Erythroblast (primary cell): ENCODE measurements at places on chromosomes 13 and 19.

- DNase-seq: peak; percentile 33
Measured at GRCh38 chr19:12133069-12133468, 7.1 kb downstream of the ZNF20 start.

GRCh38 chr19:41932259-41932719 lies 4.0 kb upstream of the ERFL start:
- no peak for DNase-seq

DNA sequence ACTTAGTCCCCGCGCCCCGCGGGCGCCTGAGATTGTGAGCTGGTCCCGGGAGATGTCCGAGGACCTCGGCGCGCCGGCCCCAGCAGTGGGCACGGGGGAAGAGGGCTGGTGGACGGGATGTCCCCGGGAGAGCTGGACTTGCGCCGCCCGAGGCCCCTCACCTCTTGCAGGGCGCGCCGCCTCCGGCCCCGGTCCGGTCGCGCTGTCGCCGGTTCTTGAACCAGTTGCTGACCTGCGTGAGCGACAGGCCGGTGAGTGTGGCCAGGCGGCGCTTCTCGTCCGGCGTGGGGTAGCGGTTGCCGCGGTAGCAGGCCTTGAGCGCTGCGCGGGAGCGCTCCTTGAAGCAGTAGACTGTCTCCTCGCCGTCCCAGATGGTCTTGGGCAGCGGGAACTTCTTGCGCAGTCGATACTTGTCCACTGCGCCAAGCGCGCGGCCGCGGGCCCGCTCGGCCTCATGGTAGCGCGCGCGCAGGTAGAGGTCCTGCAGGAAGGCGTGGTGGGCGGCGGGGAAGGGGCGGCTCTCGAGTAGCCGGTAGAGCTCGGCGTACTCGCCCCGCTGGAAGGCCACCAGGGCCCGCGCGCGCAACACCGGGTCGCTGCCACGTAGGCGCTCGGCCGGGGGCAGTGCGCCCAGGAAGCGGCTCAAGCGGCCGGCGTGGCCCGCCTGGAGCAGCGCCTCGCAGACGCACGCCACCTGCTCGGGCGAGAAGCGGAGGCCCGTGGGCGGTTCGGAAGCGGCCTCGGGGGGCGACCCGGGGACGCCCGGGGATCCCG lies 984 bp downstream of the SIX5 start:
- peak; percentile 70 for DNase-seq

DNA sequence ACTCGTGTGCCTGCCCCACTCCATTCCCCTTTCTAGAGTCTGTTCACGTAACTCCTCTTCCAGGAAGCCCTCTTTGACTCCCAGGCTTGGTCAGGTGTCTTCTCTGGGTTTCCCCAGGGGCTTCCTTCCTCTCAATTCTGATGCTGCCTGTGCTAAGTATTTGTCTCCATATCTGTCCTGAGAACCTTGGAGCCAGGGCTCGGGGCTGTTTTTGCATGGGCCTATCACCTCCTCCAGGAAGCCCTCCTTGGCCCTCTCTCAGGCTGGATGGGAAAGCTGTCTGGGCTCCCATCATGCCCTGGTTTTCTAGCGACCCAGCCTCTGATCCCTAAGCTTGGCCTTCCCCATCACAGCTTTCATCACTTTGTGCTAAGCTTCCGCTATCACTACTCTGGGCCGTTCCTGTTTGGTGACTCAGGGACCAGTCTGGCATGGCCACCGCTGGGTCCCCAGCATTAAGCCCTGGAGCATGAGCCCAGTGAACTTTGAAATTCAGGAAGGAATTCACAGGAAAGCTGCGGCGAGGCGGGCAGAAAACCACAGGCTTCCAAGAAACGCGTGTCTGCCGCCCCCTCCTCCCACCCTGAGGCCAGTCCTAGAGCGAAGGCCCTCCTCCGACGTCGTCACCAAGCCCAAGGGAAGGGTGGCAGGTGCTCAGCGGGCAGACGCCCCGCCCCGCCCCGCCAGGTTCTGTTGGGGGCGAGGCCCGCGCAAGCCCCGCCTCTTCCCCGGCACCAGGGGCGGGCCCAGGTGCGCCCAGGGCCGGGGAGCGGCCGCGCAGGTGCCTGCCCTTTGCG lies 486 bp upstream of the SPINT2 start:
- no peak for DNase-seq

GRCh38 chr13:83881917-83882605 lies at the start of gene SLITRK1:
Gene SLITRK1 (minus strand): TSS chr13:83882474. CDS start chr13:83881507, 967 bp downstream.
- DNase-seq: peak; percentile 12
